Mucosa of descending colon (tissue), 3 donors: ENCODE measurements at places on chromosomes 16 and 17. TPM values are rescaled to one million over a fixed set of nuclear protein-coding genes. Genes with fewer than 3 reads are reported as not detected.

The RTN4RL1 gene
- total RNA-seq: 0.43 TPM

DNA sequence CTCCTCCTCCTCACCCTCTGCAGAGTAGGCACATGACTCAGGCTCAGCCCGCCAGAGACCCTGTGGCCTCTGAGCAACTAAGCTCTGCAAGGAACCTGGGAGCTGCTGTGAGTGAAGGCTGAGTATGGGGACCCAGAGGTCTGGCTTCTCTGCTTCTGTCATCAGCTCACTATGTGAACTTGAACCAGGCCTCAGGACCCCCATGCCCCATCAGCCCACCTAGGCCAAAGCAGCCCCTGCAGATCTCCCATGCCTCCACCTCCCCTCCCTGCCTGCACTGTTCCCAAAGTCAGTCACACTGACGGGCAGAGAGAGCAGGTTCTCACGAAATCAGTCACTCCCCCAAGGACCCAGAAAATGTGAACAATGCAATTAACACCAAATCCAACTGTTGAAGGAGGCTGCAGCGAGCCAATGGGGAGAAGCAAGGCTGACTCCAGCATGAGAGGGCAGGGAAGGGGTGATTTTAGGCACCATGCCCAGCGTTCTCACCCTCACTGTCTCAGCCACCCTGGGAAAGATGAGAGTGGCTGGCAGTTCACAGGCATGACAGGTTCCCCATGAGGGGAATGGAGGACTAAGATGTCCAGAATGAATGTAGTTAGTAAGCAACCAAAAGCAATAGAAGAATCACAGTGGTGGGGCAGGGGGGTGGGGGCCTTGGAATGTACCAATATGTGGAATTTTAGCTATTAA lies 60.6 kb downstream of the BEAN1 start:
- peak; percentile 14 for DNase-seq

The KRTAP2-1 gene
- total RNA-seq: not detected

DNA sequence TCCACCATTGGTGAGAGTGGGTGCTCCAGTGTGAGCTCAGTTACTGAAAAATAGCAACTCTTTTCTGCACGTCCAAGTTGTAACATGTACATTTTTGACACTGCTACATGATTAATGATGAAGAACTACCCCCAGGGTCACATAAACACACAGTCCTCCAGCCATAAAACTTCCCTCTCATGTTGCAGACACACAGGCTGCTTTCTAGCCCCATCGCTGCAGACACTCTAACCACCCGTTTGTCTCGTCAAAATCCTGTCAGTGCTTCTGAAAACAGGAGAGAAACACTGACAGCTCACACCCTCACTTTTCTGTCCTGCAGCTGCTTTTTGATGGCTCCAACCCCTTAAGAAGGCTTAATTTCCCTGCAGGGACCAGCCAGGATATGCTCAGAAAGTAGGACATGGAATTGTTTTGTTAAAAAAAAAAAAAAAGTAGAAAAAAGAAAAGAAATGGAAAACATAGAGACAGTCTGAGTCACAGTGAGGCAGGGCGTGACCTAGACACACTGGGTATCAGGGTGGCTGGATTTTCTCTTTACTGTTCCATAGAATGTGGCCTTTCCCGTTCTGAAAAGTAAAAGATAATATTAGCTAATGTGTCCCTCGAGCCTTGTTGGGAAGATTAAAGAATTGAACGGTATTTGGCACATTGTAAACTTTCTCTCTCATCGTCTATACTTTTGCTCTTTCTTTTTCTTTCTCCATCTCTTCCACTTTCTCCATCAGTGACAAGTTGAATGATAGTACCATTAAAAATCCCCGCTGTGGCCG lies 20.7 kb upstream of the CCL5 start:
- DNase-seq: no peak

The TBC1D3D gene
- 0.84 TPM for total RNA-seq

The TMED6 gene
- 18.1 TPM for total RNA-seq

The SULT1A2 gene
- 46.8 TPM for total RNA-seq

The RDM1 gene
- total RNA-seq: 3.1 TPM

DNA sequence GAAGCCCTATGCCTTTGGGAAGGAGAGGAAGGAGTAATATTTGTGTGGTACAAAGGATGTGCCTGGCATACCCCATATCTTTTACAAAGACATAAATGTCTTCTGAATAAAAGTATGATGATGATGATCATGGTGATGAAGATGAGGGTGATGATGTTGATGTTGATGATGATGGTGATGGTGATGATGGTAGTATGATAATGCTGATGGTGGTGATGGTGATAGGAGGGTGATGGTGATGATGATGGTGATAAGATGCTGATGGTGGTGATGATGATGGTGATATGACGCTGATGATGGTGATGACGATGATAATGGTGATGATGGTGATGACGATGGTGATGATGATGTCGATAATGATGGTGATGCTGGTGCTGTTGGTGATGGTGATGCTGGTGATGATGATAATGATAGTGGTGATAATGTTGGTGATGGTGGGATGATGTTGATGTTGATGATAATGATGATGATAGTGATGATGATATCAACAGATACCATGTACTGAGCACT lies 684.2 kb downstream of the WWOX start:
- no peak for DNase-seq

The TBC1D24 gene
- 8.5 TPM for total RNA-seq

GRCh38 chr17:36593656-36594316 lies 2.1 kb downstream of the DHRS11 start:
- no peak for DNase-seq

DNA sequence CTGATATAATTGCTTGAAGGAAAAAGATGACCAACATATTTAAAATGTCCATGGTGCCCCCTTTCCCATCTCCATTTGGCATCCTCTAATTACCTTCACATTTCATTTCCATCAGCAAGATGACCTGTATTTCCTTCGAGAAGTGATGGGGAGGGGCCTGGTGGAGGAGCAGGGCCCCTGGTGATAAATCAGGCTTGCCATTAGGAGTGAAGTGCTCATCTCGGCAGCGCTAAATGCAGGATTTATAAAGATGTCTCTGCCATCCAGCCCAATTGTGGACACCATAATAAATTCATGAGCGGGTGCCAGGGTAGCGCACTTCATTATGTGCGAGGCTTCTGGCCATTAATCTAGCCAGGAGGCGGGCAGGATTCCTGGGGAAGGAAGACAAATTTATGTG lies 101.5 kb upstream of the IRX6 start:
- DNase-seq: no peak

DNA sequence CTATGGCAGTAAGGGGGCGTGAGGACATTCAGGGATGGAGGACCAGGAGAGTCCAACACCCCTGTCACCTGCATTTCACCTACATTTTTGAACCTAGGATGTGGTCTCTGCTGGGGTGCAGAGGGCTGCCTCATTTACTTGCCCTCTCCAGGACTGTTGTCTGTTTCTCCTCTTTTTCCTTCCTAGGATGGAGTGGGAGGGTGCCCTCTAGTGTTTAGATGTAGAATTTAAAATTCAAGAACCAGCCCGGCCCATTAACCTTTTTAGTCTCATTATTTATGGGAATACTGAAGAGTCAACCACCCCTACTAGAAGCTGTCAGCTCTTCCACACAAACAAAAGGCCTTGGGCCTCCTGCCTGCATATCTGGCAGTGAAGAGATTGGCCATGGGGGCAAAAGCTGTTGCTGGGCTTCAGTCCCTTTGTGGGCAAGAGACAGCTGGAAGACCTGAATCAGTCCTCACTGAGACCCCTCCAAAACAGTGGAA lies 2.5 kb upstream of the STARD3 start:
- no peak for DNase-seq

The DNAAF8 gene
- 1.8 TPM for total RNA-seq

DNA sequence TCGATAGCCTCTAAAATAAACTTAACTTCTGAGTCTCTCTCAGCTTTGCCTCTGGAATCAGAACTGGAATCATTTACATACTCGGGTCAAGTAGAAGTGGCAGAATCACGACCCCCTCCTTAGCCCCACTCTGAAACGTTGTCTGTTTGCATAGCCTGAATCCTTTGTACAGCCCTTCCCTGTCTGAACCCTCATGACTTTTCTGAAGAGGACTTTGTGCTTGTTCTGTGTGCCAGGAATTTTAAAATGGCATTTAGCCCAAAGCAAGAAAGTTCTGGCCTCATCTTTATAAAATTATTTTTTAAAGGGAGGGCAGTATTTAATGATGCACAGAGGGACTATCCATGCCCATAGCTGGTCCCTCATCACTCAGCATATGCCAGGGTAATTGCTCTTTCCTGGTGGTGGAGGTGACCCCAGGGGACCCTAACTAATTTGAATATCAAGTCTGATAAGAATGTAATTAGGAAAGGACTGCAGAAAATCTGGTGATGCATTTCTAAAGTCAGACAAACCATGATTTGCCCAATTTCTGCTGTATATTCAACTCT lies 342.7 kb upstream of the TNRC6C start:
- DNase-seq: no peak

DNA sequence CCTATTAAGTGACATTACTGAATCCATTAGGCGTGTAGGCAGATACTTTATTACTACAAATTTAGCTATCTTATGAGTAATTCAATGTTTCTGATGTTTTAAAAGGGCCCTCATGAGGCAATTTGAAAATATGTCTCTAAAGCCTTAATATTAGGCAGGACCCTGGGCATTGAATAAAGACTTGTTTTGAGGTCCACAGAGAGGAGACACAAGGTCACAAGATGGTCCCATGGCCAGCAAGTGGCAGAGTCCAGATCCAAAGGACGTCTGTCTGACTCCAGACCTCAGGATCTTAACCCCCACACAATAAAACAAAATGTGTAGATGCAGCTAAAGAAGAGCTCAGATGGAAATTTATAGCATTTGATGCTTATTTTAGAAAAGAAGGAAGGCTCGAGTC lies 31.9 kb upstream of the HEATR6 start:
- no peak for DNase-seq

DNA sequence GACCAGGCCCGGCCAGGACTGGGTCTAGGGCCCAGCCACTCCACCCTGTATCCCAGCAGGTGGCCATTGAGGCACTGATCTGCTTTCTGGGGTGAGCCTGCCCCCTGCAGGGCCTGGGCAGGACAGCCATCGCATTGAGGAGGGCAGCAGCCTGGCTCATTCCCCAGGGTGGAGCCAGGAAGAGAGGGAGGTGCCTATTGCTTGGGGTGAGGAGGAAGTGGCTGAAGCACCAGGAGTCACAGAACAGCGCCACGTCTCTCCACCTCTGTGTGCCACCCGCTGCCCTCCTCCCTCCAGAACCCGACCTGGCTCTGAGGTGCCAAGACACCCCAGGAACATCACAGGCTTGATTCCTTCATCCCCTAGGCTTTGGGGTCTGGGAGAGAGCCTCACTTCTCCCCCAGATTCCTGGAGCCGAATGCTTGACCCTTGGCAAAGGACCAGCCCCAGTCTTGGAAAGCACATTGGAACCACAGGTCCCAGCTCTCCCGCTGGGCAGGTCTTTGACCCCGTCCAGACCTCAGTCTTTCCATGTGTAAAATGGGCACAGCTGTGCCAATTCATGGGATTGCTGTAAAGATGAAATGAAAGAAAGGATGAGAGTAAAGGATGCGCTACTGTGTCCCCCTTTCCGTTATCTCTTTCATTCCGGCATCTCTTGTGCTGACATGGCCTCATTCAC lies 7.2 kb upstream of the KRT36 start:
- DNase-seq: peak; percentile 90
